ENCODE measurements at places on chromosomes 7 and 10.
A peak's percentile ranks its signal among the peaks of the same experiment; 100 is the strongest.

- no peak for DNase-seq
Observed at GRCh38 chr10:124691002-124691401, 53.2 kb downstream of the FAM53B start.

- peak; percentile 17 for DNase-seq
Observed at GRCh38 chr10:29496341-29497162, 138.2 kb downstream of the SVIL start.

DNA sequence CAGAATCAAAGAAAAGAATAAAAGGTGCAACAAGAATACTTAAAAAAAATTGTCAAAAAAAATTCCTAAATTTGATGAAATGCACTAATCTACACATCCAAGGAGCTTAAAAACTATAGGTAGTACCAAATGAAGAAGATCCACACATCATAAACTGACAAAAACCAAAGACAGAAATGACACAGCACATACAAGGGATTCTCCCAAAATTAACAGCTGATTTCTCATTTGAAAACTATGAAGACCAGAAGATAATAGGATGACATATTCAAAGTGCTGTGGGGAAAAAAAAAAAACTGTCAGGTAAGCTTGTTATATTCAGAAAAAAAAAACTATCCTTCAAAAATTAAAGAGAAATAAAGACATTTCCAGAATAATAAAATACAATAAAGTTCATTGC, 618.2 kb downstream of the TNS3 start:
- DNase-seq, result no peak

DNA sequence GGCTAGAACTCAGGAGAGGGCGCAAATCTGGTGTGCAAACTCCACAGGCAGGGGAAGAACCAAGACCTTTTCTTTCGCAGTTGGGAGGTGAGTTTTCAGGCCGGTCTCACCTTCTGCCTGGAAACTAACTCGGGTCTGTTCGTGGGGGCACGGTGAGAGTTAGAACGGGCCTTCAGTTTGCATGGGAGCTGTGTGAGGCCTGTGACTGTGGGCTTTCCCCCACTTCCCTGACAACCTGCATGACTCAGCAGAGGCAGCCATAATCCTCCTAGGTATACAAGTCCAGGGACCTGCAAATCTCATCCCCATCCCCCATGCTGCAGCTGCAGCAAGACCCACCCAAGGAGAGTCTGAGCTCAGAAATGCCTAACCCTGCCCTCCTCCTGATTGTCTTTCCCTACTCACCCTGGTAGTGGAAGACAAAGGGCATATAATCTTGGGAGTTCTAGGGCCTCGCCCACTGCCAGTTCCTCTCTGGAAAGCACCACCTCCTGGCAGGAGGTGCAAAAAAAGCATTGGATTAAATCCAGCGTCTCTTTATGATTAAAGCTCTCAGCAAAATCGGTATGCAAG, 194.9 kb upstream of the ETV1 start:
- DNase-seq, result no peak

DNA sequence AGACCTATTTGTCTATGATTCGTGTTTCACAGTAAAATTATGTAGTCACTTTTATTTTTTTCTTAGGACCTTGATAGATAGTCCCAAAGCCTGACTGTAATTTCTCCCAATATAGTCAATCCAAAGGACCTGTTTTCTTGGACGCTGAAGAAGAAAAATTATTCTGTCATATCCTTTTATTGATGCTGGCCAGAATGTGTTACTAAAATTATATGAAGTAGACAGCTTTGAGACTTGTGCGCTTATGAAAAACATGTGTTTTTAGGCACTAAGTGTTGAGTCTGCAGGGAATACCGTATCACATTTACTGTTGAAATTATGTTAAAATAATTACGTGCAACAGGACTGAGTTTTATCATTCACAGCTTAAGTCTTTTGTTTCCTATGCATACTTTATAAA, 17.9 kb downstream of the TES start:
- no peak for DNase-seq

DNA sequence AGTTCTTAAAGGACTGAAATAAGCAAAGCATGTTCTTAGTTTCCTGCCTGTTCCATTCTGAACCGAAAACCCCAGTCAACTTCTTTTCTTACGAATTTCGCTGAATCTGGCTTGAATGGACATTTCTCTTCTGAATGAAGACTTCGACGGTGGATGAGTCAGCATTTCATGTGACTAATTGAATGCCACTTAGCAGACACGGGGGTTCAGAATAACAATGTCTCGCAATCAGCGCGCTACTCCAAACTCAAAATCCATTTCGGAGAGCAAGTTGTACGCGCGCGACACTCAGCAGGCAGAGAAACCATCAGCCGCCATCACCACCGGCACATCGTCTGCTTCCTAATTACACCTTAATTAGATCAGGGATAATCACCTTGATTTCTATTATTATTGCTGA, 239.0 kb upstream of the KLF6 start:
- no peak for DNase-seq

- no peak for DNase-seq
Observed at GRCh38 chr7:15397922-15398760, 163.7 kb downstream of the AGMO start.

GRCh38 chr10:75247797-75248196, 12.0 kb upstream of the COMTD1 start:
- no peak for DNase-seq

GRCh38 chr7:14639801-14640200, 262.8 kb downstream of the DGKB start:
- DNase-seq, result no peak

DNA sequence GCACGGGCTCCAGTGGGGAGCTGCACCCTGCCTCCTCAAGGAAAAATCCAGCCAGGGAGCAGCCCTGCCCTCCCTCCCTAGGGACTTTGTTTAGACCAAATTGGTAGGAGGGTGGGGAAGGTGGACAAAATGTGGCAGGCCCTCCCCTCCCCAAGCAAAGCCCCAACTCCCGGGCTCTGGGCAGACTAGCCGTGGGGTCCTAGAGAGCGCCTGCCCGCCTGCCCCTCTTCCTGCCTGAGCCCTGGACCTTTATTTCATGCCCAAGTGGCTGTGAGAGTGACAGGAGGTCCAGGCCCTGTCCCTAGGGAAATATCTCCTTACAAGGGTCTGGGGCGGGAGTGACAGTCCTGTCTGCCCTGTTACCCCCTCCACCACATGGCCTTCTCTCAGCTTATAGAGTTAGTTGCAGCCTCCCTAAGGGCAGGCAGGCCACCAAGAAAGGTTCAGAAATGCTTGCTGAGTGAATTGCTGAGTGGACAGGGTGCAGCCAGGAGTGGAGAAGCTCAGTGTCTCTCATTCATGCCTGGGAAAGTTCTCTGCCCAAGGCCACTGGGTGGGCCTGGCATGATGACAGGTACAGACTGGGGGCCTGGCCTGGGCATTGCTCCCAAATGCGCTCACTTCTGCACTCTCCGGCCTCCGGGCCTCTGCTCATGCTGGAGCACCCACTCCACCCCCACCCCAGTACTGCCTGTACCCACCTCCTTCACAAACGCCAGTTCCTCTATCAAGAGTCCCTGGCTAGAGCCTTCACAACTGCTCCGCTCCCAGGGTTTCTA, 25.2 kb downstream of the DNAJB12 start:
- no peak for DNase-seq

DNA sequence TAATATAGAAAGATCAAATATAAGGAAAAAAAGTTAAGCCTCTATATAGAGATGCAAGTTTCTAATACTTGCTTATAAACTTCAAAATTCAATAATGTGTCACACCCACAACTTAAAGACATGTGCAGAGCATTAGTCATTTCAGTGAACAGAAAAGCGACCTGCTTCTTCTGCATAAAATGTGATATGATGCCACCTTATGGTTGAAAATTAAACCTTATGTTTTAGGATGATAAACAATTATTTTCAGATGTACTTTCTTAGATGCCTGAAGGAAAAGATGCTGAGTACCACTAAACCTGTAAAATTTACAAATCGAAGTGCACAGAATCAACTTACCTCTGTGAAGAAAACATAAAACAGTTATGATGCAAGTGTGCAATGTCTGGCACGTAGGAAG, 96.0 kb downstream of the MTERF1 start:
- DNase-seq, result peak; percentile 10

DNA sequence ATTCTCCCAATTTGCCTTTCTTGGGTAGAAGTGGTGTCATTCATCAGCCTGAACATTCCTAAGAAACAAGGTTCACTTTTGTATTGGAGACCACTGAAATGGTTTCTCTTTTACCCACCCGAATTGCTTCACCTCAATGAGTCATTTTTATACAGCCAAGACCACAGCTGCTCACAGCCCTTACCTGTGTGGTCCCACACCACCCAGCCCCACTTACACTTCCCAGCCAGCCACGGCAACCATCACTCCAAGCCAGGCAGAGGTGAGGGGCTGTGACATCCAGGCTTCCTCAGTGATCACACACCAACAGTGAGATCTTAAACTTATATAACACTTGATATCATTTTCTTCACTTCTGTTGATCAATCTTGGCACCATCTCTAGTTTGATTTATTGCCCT, 20.7 kb downstream of the OR13A1 start:
- no peak for DNase-seq

- no peak for DNase-seq
Observed at GRCh38 chr10:74750848-74751274, 75.5 kb upstream of the KAT6B start.

GRCh38 chr10:126387931-126388911, at the start of gene ADAM12:
Gene ADAM12 (minus strand): TSS chr10:126388477. CDS start chr10:126388145, 332 bp downstream.
- no peak for DNase-seq

- no peak for DNase-seq
Observed at GRCh38 chr7:45102785-45103712, 8.4 kb downstream of the TBRG4 start.
